ENCODE measurements at places on chromosomes 7 and 10. TPM values are rescaled to one million over a fixed set of nuclear protein-coding genes. Genes with fewer than 3 reads are reported as not detected.

DNA sequence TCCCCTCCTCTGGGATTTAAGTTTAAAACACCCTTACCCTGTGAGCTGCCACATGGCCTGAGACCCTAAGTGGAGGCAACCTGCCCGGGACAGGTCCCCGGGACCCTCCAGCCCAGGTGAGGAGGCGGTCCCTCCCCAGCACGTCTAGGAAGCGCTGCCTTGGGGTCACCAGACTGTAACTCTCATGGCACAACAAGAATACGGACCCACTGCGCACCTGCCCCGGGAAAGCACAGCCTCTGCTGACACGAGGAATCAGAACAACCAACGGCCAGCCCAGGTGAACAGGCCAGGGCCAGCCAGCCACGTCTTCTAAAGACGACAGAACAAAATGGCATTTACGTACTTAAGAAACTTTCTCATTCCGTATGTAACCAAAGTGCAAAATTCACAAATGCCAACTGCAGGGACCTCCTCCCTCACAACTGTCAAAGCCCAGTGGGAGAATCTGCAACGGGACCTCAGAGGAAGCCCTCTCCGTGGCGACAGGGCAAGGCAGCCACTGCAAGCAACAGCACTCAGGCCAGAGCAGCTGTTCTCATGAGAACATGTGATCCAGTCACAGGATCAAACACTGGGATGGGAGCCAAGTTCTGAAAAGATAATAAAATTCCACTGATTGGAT, 208.4 kb downstream of the DIP2C start:
- no peaks in the 10 kb centered on the region for H3K27me3 ChIP-seq
- H3K36me3 ChIP-seq = peaks cover 11% of the 10 kb centered on the region
- DNase-seq = no peak
- H3K4me3 ChIP-seq = no peak overlapping the region
- H3K4me1 ChIP-seq = peaks cover 12% of the 10 kb centered on the region

DNA sequence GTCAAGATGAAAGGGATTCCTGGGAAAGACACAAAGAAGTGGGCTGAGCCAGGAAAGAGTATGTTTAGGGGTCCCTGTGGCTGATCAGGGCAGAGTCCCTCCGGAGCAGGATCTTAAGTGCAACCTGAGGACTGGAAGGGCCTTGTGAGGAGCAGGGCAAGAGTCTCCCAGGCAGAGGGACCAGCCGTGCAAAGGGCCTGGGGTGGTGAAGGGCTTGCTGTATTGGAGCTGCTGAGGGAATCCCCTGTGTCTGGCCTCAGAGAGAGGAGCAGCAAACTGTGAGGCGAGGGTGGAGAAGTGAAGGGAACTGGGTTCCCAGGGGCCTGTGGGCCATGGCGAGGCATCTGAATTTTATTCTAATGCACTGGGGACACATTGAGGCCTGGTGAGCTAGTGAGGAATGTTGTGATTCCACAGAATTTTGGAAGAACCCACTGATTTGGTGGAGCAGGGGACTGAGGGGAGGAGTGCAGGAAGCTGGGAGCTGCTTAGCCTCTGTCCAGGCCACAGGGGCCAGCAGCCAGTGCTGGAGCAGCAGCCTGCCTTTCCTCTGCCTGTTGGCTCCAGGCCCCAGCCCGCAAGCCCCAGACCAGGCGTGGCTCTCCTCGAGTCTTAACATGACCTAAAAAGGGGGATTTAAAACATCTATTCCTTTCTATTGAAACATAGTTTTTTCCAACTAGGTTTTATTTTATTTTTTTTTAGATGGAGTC, 138.4 kb upstream of the IGFBP3 start:
- no peaks in the 10 kb centered on the region for H3K4me1 ChIP-seq
- H3K27ac ChIP-seq = no peak overlapping the region
- H3K36me3 ChIP-seq = no peaks in the 10 kb centered on the region

DNA sequence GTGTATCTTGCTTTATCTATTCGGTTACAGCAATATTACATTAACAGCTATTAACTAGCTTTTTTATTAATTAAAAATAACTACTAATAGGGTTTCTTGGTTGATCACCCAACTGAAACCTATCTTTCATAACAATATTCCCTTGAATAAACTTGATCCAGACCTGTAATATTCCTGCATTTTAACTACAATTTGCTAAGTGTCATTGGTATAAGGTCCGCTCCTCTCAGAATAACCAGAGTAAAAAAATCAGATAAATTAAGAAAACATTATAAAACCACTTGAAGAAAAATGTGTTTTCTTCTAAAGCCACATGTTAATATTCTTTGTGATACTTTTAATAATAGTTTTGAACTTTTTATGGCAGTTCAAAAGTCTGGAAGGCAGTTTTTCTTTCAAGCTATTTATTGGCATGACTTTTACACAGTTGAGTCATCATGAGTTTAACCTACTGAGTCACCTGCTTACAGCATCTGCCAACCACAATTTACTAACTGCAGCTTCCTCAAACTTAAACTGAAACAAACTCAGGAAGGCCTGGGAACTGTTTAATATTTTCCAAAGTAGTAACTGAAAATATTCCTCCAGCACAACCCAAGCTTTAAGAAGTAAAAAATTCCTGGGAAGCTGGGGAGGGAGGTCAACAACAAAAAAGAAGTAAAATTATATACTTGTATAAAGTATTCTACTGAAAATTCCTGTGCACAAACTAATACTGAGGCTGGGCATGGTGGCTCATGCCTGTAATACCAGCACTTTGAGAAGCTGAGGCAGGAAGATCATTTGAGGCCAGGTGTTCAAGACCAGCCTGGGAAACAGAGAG, 103.2 kb downstream of the NRBF2 start:
- peak overlapping the region; percentile 32 for H3K4me3 ChIP-seq
- H3K27ac ChIP-seq = peak overlapping the region; percentile 71
- peaks cover 16% of the 10 kb centered on the region for H3K36me3 ChIP-seq
- H3K4me1 ChIP-seq = peaks cover 42% of the 10 kb centered on the region
- no peaks in the 10 kb centered on the region for H3K27me3 ChIP-seq

DNA sequence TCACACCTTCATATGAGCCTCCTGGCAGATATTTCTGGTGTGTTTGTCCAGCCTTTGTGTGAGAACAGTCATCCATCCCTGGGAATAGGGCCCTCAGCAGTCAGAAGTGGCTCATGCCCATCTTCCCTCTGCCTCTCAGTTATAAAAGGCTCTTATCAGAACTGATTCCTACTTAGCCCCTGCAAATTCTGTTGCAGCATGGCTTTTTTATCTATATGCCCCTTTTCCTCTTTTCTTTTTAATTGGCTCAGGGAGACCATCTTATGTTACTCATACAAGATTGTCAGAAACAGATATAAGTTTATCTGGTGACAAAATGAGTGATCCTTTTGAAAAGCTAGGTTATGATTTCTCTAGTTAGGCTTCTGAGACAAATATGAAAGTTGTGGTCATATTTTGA, 194.1 kb downstream of the CREB5 start:
- no peak overlapping the region for H3K4me3 ChIP-seq
- DNase-seq = no peak
- no peaks in the 10 kb centered on the region for H3K4me1 ChIP-seq
- H3K27me3 ChIP-seq = peaks cover 9% of the 10 kb centered on the region
- H3K27ac ChIP-seq = no peak overlapping the region
- no peaks in the 10 kb centered on the region for H3K36me3 ChIP-seq

GRCh38 chr10:82378146-82378545, 503.2 kb downstream of the NRG3 start:
- no peak overlapping the region for H3K27ac ChIP-seq
- no peak overlapping the region for H3K4me3 ChIP-seq
- no peak for DNase-seq
- H3K36me3 ChIP-seq = no peaks in the 10 kb centered on the region

DNA sequence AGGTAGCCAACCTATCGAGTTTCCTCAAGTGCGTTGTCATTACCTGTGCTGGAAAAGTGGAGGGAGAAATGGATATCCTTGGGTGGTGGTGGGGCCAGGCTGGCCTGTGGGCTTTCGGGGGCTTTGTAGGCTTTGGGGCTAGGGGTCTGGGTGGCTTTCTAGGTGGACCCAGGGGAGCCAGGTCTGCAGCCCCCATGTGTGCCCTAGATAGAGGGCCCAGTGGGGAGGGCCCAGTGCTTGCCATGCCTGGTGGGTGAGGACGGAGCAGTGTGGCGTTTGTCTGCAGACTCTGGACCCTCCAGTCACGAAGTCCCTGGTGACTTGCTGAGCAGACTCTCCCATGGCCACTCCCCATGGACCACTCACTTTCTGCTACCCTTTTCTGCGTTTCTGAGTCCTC, 19.7 kb downstream of the EMX2 start:
- DNase-seq = no peak
- H3K4me1 ChIP-seq = no peaks in the 10 kb centered on the region
- no peaks in the 10 kb centered on the region for H3K27me3 ChIP-seq

DNA sequence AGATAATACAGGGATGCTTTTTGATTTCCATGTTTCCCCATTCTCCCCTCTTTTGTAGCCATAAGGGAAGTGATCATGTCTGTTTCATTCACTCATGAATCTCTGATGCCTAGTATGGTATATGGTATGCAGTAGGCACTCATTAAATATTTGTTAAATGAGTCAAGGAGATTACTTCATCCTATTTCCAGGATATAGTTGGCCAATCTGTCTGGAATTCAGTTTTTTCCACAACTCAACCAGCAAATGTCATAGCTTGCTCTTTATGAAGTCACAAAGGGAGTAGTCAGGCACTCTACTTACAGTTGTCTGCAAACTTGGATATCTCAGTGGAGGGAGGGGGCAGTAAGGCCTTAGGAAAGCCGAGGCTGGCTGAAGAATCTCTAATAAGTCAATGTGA, 853.6 kb downstream of the LRMDA start:
- H3K27ac ChIP-seq = no peak overlapping the region
- H3K36me3 ChIP-seq = no peaks in the 10 kb centered on the region
- no peaks in the 10 kb centered on the region for H3K27me3 ChIP-seq

DNA sequence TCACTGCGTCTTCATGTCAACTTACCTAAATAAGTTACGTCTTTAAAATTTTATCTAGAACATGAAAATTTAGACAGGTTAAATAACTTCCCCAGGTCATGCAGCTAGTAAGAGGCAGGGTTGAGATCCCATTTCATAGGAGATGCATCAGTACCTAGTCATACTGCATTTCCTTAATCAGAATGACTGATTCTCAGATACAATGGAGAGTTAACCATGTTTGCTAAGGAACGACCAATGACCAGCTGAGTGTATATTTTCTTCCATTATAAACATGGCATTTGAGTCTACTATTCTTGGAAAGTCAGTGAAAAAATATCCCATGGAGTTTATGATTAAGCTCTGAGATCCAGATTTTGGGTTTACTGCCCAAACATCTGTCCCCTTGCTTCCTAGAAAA, 39.6 kb downstream of the ENTPD1 start:
- no peaks in the 10 kb centered on the region for H3K27me3 ChIP-seq
- peaks cover 60% of the 10 kb centered on the region for H3K4me1 ChIP-seq
- DNase-seq = no peak
- H3K27ac ChIP-seq = no peak overlapping the region
- no peak overlapping the region for H3K4me3 ChIP-seq

DNA sequence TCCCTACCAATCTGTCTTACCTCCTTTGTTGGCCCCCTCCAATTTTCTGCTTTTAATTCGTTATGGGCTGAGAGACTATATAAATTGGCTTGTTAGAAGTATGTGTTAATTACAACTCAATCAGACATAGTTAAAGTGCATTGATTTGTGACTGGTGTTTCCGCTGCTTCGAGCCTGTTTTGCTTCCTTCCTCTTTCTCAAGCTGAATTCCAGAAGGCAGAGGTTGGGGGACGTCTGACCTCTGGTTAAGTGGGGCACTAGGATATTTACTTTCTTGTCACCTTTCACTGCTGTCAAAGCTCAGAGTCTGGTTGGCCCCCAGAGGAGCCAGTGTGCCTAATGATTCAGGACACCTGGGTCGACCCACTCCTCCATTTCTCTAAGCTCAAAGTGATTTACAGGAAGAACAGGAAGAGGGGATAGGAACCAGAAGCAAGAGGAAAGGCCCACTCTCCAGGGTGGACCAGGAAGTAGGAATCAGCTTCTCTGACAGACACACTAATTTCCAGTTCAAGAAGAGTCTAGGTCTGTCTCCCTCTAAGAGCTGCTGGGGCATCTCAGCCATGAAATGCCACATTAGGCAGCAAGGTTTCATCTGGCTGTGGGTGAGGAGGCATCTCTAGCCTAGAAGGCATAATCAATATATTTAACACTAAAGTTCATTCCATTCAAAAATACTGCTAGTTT, 397.2 kb upstream of the NPVF start:
- H3K27me3 ChIP-seq = no peaks in the 10 kb centered on the region
- no peaks in the 10 kb centered on the region for H3K36me3 ChIP-seq
- H3K4me1 ChIP-seq = peaks cover 5% of the 10 kb centered on the region
- DNase-seq = peak; percentile 41
- H3K4me3 ChIP-seq = no peak overlapping the region

The MMP21 gene
- not detected for total RNA-seq
